ENCODE measurements at places on chromosomes 2 and 18.
A peak's percentile ranks its signal among the peaks of the same experiment; 100 is the strongest.

- DNase-seq: no peak
Measured at GRCh38 chr18:2104620-2105462, 466.5 kb downstream of the METTL4 start.

DNA sequence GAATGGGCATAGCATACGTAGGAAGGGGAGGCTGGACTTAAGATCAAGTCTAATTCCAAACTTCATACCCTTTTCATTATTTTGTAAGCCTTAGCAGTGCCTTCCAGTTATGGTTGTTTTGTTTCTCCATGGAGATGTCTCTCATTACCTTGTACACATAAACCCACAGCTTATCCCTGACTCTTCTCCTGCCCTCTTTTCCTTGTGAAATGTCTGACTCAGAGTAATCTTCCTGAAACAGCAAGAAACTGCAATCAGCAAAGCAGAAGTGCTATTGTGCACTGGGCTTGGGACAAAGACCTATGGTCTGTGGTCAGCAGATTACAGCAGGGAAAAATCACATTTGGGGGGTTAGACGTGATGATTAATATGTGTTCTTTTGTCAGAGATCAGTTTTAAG, 176.7 kb downstream of the IKZF2 start:
- DNase-seq: no peak

- DNase-seq: peak; percentile 23
Measured at GRCh38 chr2:75466708-75467311, 93.9 kb downstream of the EVA1A start.

DNA sequence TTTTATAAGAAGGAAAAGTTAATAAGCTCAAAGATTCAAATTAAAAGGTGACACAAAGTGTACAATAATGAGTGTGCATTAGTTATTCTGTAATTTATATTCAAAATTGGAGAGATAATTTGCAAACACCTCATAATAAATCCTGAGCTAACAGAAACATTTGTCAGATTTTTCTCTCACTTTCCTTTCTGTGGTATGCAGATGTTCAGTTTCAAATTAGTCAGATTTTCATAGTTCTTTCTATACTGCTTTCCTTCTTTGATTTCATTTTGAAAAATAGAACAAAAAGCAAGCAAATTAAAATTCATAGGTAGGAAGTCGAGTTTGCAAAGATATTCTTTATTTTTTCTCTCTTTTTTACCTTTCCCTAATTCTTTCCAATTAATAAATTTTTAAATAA, 1420.1 kb upstream of the NXPH2 start:
- DNase-seq: no peak

- DNase-seq: no peak
Measured at GRCh38 chr2:118350621-118351020, 262.4 kb downstream of the INSIG2 start.

DNA sequence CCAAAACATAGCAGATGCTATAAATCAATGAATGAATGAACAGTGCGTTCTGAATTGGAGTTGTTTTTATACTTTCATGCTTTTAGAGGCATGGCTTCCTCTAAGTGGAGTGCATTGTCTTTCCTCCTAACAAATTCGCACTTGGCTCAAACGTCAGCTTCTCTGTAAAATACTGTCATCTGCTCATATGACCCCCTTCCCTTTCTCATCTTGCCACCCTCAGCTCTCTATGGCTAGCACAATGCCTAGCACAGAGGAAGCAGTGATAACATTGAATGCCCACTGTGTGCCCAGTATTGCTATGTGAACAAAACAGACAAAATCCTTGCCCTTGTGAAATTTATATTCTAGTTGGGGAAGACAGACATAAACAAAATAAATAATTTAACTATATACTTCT, 258.8 kb downstream of the MREG start:
- no peak for DNase-seq

DNA sequence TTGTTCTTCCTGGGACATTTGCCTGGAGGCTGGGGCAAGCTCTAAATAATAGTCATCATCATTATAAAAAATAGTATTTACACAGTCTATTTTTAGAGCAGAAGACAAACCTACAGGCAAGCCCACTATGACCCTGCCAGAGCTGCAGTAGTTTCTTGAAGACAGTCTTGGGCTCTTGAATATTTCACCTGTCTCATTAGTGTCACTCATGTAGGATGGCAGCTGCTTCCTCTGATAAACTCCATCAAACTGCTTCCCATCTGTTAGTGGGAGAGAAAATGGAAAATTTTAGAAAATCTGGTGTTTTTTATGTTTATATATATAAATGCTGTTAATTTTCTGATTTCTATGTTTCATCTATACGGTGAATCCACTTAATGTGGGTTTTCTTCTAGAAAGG, 8.5 kb upstream of the CYRIA start:
- no peak for DNase-seq

DNA sequence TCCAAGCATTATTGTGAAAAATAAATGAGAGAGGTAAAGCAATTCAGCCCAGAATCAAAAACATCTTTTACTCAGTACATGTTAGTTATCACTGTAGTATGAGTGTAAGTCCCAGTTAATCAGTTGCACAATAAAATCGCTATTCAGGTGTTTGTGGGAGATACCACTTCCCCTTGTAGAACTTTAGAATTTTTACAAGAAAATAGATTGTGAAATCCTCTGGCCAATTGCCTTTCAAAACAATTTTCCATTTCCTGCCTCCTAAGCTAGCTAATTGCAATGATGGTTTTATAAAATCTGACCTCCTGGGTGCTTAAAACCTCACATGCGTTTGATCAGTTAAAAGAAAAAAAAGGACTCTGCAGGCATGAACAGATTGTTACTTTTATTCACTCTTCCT, 332.5 kb downstream of the PID1 start:
- DNase-seq: no peak

GRCh38 chr2:120842456-120843439, 107.1 kb downstream of the GLI2 start:
- no peak for DNase-seq

GRCh38 chr2:8501061-8501720, 180.7 kb upstream of the ID2 start:
- DNase-seq: no peak

- DNase-seq: no peak
Measured at GRCh38 chr18:37483221-37483971, 82.2 kb downstream of the CELF4 start.

GRCh38 chr2:42954227-42954962, 162.0 kb upstream of the HAAO start:
- DNase-seq: no peak

DNA sequence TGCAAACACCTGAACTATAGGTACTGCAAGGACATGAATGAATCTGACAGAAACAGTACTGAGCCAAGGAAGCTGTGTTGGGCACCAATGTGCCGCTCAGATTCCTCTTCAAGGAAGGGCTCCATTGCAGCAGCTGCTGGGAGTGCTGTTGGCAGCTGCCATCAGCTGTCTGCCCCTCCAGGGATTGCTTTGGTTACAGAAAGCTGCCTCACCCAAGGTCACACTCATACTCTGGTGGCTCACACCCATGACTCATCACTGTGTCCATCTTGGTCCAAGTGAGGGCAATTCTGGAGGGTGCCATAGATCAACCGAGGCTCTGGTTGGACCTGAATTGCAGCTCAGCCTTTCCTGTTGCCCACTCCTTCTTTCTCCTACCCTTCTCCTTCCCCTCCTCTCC, 24.4 kb upstream of the TRPM8 start:
- no peak for DNase-seq

DNA sequence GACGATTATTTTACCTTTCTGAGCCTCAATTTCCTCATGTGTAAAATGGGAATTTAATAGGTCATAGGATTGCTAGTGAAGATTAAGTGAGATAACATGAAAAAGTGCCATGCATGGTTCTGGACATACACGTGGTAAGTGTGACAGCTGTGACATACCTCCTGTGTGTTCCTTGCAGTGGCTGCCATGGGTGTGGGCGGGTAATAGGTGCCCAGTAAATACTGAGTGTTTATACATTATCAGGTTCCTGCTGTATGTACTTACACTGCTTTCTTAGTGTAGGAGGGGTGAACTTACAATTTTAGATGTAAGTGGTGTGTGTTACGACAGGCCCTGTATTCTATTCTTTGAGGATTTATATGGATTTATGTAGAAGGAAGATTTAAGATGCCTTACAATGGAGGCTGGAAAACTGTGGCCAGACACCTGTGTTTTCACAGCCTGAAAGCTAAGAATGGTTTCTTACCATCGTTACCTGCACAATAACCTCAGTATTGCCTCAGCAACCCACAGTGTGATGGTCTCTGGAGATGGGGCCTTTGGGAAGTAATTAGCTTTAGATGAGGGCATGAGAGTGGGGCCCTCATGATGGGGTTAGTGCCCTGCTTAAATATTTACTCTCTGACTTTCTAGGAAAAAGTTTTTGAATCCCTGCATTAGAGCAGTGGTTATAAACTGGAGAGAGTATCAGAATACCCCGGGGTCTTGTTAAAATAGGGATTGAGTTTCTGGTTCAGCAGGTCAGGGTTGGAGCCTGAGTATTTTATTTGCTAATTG, 78.1 kb downstream of the ASAP2 start:
- no peak for DNase-seq

GRCh38 chr2:168889635-168890005, 610 bp downstream of the SPC25 start:
- DNase-seq: no peak

- DNase-seq: no peak
Measured at GRCh38 chr2:172375251-172375650, 52.1 kb upstream of the ITGA6 start.

- no peak for DNase-seq
Measured at GRCh38 chr2:68045342-68045741, 17.5 kb downstream of the C1D start.

DNA sequence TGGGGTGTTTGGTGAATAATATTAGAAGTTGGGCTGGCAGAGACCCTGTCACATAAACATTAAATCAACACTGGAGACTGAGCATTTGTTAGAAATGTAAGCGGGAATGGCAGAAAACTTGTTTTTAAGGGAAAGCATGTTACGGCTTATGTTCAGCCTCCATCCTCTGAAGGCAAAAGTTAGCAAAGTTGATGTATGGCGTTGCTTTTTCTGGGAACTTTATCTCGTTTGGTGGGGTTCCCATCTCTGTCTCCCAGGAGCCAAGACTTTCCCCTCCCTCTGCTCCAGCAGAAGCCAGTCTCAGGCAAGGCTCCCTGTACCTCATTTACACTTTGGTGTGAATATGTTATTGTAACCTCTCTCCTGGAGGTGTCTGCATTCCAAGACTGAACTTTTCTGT, 105.1 kb downstream of the MSH2 start:
- no peak for DNase-seq

DNA sequence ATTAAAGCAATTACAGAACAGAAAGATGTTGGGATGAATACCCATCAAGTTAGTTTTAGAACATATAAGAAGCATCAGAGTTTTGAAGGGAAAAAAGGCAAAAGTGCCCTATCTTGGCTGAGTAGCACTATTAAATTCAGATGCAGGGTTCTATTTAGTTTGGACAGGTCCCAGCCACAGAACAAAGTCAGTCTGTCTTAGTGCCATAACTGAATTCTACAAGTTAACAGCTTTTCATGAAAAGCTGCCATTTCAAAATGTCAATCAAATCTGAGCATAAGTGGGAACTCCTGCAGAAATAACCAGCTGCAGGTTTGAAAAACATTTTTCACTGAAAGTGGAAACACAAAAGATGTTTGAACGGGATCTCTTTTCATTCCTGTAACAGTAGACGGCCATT, 160.4 kb downstream of the SRBD1 start:
- no peak for DNase-seq

DNA sequence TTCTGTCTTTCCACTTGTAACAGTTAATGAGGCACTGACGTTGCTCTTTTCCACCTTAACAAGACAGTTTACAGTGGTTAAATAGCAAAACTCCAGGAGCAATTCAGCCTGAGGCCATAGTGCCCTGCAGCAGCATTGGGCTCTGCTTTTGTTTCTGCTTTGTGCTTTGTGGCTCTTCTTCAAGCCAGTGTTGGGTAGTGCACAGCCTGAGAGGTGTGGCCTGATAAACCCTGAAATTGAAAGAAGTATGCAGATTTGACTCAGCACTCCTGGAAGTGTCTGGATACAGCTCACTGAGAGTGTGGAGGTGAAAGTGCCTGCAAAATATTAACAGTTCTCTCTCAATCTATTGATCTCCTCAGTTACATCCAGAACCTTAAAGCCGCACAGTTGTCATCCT, 63.0 kb downstream of the STK25 start:
- no peak for DNase-seq

GRCh38 chr2:196369967-196370366, 198.6 kb upstream of the STK17B start:
- no peak for DNase-seq

- no peak for DNase-seq
Measured at GRCh38 chr2:237739101-237739500, 59.5 kb upstream of the RBM44 start.

DNA sequence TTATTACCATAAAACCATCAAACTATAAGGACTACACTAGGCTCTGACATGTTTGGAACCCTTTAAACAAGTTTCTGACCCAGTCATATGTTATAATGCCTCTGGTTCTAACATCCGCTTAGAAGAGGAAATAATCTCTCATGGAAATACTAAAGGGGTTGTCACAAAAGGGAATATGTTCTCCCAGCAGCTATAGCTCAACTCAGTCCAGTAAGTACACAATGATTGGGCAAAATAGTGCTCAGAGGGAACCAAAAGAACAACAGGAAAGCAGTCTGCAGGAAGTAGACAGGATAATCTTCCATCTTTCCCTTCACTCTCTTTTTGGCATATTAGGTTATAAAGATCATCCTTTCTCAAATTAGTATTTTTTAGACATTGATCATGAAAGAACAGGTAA, 4.3 kb downstream of the SRBD1 start:
- no peak for DNase-seq

GRCh38 chr2:110770404-110770958, 38.1 kb downstream of the ACOXL start:
- no peak for DNase-seq

- DNase-seq: no peak
Measured at GRCh38 chr2:240568678-240569522, 616 bp downstream of the RNPEPL1 start.

GRCh38 chr2:148237911-148238310, 217.0 kb downstream of the MBD5 start:
- no peak for DNase-seq

- DNase-seq: no peak
Measured at GRCh38 chr2:121187982-121188411, 97.0 kb downstream of the TFCP2L1 start.

Measured in iPS DF 19.7 (cell line).